Fibroblast of mammary gland (primary cell): ENCODE measurements at places on chromosomes 13 and 19.
A peak's percentile ranks its signal among the peaks of the same experiment; 100 is the strongest.

DNA sequence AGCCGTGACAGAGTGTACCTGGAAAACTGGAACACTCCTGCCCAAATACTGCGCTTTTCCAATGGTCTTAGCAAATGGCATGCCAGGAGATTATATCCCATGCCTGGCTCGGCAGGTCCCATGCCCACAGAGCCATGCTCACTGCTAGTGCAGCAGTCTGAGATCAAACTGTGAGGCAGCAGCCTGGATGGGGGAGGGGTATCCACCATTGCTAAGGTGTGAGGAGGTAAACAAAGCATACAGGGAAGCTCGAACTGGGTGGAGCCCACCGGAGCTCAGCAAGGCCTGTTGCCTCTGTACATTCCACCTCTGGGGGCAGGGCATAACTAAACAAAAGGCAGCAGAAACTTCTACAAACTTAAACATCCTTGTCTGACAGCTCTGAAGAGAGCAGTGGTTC, 10.5 kb downstream of the CYP2A13 start:
- DNase-seq: no peak

DNA sequence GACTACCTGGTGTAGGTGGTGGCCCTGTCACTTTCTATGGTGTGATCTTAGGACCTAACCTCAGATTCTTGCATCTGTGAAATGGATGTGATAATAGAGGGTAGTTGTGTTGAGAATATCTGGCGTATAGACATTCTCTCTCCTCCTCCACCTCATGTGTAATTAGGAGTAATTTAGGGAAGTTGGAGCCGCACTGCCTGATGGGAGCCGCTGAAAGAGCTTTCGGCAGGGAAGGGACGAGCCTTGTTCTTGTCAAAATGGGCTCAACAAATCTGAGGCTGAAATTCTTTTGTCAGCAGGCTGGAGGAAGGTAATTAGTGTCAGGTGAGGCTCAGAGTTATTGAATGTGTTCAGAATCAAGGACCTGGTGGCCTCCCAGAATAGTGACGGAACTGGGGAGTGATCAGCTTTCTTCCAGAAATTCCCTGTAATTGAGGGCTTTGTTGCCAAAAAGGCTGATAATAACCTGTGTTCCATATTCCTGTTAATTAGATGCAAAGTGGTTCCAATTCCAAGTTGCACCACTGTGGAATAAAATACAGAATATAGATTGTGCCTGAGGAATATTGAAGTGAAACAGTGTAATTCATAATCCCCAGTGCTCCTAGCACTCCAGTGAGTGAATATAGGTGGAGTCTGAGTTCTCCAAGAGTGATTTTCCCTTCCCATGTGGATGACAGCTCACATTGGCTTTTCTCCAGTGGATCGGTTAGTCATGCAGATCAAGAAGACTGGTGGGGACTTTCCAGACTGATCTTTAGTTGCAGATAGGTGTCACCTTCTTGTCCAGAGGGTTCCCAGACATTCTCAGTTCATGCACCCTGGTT, 47.5 kb downstream of the SPATA13 start:
- DNase-seq: peak; percentile 95

GRCh38 chr19:456547-457110, 4.2 kb downstream of the SHC2 start:
- DNase-seq: no peak

DNA sequence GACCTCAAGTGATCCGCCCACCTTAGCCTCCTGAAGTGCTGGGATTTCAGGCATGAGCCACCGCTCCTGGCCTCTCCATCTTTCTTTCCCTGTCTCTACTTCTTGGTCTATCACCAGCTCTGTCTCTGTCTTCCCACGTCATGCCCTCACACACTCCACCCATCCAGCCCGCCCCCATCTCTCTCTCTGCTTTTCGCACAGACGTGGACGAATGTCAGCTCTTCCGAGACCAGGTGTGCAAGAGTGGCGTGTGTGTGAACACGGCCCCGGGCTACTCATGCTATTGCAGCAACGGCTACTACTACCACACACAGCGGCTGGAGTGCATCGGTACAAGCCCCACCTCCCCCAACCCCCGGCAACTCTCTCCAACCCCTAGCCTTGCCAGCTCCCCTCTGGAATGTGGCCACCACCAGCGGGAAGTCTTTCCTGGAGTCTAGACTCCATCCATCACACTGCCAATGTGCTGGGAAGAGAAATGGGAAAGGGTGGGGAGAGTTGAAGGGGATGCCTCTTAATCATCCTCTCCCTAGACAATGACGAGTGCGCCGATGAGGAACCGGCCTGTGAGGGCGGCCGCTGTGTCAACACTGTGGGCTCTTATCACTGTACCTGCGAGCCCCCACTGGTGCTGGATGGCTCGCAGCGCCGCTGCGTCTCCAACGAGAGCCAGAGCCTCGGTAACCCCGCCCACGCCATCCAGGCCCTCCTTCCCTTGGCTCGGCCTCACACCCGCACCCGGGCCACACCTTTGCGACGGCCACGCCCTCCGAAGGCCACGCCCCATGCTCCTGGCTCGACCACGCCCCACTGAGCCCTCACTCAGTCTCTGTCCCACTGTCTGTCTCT, 22.5 kb downstream of the LTBP4 start:
- peak; percentile 58 for DNase-seq

DNA sequence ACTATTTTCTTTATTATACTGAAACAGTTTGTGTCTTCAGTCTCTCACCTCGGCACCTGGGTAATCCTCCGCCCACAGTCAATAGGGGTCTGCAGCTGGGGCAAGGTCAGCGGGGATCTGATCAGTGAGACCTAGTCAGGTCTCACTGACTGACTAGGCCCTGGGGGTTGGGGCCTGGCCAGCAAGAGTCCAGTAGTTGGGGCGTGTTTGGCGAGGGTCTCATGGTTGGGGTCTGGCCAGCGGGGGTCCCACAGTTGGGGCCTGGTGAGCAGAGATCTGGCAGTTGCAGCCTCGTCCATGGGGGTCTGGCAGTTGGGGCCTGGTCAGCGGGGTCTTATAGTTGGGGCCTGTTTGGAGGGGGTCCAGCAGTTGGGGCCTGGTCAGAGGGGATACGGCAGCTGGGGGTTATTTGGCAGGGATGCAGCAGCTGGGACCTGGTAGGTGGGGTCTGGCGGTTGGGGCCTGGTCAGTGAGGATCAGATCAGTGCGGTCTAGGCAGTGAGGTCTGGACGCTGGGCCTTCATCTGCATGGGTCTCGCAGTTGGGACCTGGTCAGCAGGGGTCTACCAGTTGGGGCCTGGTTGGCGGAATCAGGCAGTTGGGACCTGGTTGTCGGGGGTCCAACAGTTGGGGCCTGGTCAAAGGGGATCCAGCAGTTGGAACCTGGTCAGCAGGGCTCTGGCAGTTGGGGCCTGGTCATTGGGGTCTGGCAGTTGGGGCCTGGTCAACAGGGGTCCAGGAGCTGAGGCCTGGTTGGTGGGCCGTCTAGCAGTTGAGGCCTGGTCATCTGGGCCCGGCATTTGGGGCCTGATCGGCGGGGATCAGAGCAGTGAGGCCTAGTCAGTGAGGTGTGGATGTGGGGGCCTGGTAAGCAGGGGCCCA, 61.1 kb upstream of the TPM4 start:
- no peak for DNase-seq

- DNase-seq: peak; percentile 84
Measured at GRCh38 chr13:30422054-30422839, at the start of gene UBE2L5. TSS of gene UBE2L5 (plus strand) at chr13:30422493. CDS start at chr13:30427991, 5,498 bp downstream.

DNA sequence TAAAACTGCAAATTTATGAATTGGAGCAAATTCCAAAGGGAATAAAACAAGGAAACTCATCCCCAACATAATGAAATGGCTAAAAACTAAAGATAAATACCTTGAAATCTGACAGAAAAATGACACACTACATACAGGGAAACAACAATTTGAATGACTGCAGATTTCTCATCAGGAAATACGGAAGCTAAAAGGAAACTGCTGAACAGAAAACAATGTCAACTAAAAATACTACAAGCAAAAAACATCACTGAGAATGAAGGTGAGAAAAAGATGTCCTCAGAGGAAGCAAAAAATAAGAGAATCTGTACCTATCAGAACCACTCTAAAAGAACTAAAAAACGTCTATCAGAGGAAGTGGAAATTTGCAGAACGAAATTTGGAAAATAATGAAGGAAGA, 39.5 kb downstream of the ZSWIM9 start:
- no peak for DNase-seq

- DNase-seq: no peak
Measured at GRCh38 chr19:18475762-18476331, 37.9 kb upstream of the ISYNA1 start.

DNA sequence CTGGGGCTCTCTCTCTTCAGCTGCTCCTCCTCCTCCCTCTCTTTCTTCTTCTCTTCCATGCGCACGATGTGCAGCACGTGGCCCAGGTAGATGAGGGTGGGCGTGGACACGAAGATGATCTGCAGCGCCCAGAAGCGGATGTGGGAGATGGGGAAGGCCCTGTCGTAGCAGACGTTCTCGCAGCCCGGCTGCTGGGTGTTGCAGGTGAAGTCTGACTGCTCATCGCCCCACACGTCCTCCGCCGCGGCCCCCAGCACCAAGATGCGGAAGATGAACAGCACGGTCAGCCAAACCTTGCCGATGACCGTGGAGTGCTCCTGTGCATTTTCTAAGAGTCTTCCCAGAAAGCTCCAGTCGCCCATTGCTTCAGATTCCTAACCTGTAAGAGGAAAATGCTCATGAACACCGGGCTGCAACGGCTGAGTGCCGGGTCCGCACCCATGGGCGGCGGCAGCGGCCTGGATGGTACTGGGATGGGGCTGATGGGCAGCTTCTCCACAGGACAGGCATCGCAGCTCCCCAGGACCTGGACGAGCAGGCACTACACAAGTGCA, 17.8 kb downstream of the GJA3 start:
- no peak for DNase-seq

DNA sequence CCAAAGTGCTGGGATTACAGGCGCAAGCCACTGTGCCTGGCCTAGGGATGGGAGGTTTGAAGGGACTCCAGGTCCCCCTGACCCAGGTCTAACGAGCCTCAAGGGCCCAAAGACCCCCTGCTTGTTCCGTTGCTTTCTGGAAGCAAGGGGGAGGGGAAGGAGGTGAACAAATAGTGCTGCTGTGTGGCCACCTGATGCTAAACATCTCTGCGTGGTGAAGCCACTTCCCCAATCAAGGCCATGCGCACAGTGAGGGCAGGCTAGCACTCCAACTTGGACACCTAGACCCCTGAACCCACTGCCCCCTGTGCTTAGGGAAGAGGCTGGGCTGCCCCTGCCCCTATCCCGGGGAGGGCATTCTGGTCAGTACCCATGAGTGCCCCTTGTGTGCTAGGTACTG, 24.0 kb downstream of the CARM1 start:
- DNase-seq: no peak

- no peak for DNase-seq
Measured at GRCh38 chr19:3516675-3517207, 10.6 kb downstream of the FZR1 start.

GRCh38 chr13:62781866-62782265, 1366.2 kb upstream of the PCDH20 start:
- DNase-seq: no peak

DNA sequence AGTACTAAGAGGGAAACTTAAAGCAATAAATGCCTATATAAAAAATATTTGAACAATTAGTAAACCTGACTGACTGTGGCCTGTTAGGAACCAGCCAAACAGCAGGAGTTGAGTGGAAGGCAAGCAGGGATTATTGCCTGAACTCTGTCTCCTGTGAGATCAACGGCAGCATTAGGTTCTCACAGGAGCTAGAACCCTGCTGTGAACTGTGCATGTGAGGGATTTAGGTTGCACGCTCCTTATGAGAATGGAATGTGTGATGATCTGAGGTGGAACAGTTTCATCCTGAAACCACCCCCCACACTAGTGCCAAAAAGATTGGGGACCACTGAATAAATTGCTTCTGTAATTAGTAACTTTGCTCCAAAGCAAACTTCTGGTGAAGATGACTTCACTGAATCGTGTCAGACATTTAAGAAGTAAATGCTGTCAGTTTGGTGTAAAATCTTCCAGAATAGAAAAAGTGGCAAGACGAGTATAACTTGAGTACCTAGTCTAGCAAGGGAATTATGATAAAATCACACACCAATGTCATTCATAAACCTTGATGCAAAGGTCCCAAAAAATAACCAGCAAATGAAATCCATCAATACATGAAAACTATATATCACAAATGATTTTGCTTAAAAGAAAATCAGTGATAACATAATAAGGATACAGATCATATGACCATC, 53.8 kb downstream of the SLC6A16 start:
- DNase-seq: no peak

- DNase-seq: peak; percentile 27
Measured at GRCh38 chr19:41993612-41994483, at the start of gene ATP1A3. TSS of gene ATP1A3 (minus strand) at chr19:41994230. CDS start at chr19:41994076, 154 bp downstream.

DNA sequence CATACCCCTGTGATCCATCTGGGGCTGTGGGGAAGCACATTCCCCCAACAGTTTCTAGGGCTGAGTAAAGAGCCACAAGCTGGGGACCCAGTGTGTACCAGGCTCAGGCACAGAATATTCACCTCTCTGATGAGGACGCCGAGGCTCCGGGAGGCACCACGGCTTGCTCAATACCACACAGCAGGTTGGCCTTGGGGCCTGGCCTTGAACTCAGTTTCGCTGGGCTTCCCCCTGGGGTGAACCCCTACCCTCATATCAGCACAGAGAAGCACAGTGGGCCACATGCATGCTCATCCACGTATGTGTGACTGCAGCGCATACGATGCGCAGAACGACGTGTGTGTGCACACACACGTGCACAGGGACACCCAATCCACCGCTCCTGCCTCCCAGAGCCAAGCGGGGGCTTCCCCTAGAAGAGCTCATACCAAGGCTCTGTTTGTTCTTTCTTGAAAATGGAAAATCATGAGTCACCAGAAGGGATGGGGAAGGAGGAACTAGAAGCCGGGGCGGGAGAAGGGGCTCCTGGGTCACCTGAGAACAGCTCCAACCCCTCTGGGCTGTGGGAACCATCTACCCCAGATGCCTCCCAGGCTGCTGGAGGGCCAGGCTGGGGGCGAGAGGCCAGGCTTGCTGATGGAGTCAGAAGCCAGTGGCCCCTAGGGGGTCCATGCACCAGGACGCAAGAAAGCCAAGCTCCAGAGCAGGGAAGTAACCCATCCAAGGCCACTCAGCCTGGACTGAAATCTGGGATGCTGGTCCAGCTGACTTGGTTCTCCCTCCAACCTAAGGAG, 4.9 kb upstream of the PDE4C start:
- no peak for DNase-seq

DNA sequence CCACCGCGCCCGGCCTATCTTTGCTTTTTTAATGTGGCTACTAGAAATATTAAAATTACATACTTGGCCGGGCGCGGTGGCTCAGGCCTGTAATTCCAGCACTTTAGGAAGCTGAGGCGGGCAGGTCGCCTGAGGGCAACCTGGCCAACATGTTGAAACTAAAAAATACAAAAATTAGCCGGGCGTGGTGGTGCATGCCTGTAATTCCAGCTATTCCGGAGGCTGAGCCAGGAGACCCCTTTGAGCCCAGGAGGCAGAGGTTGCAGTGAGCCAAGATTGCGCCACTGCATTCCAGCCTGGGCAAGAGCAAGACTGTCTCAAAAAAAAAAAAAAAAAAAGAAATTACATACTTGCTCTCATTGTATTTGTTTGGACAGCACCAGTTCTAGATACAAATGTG, 34.8 kb upstream of the DPRX start:
- no peak for DNase-seq
